CD8-positive, alpha-beta memory T cell (primary cell): ENCODE measurements at places on chromosomes 12 and 14. TPM values are rescaled to one million over a fixed set of nuclear protein-coding genes. Genes with fewer than 3 reads are reported as not detected.
A peak's percentile ranks its signal among the peaks of the same experiment; 100 is the strongest.

The ANKRD33 gene
- total RNA-seq: not detected

GRCh38 chr12:42216737-42217136, 21.3 kb downstream of the YAF2 start:
- H3K4me3 ChIP-seq: no peak overlapping the region
- no peaks in the 10 kb centered on the region for H3K27me3 ChIP-seq
- no peaks in the 10 kb centered on the region for H3K36me3 ChIP-seq
- no peak overlapping the region for H3K27ac ChIP-seq
- peaks cover 2% of the 10 kb centered on the region for H3K4me1 ChIP-seq
- DNase-seq: no peak

The TRHDE gene
- total RNA-seq: not detected

- no peak overlapping the region for H3K27ac ChIP-seq
- no peaks in the 10 kb centered on the region for H3K36me3 ChIP-seq
- H3K27me3 ChIP-seq: no peaks in the 10 kb centered on the region
- H3K4me1 ChIP-seq: no peaks in the 10 kb centered on the region
- no peak overlapping the region for H3K4me3 ChIP-seq
Observed at GRCh38 chr12:19507823-19508222, 68.5 kb downstream of the AEBP2 start.

The ADAMTS20 gene
- not detected for total RNA-seq

GRCh38 chr14:105311838-105312237, 2.7 kb upstream of the PACS2 start:
- no peak overlapping the region for H3K27ac ChIP-seq
- no peak for DNase-seq
- peaks cover 16% of the 10 kb centered on the region for H3K4me1 ChIP-seq
- no peaks in the 10 kb centered on the region for H3K27me3 ChIP-seq
- H3K36me3 ChIP-seq: no peaks in the 10 kb centered on the region

DNA sequence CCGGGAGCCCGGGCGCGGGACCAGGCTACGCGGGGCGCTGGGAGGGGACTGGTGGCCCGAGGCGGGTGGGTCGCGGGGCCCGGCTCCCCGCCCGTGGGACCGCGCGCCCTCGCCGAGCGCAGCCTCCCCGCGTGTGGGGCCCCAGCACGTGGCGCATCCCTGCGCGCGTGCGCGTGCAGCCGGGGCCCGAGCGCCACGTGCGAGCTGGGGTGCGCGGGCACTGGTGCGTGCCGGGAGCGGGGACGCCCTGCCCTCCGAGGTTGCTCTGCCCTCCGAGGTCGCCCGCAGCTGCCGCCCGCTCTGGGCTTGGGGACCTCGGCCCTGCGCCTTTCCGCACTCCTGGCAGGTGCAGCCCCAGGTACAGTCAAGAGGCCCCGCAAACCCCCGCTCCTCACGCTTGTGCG, 365 bp upstream of the CCDC88C start:
- H3K4me1 ChIP-seq: peaks cover 36% of the 10 kb centered on the region
- peak; percentile 85 for DNase-seq
- H3K27me3 ChIP-seq: no peaks in the 10 kb centered on the region
- peak overlapping the region; percentile 29 for H3K27ac ChIP-seq
- peaks cover 8% of the 10 kb centered on the region for H3K36me3 ChIP-seq

DNA sequence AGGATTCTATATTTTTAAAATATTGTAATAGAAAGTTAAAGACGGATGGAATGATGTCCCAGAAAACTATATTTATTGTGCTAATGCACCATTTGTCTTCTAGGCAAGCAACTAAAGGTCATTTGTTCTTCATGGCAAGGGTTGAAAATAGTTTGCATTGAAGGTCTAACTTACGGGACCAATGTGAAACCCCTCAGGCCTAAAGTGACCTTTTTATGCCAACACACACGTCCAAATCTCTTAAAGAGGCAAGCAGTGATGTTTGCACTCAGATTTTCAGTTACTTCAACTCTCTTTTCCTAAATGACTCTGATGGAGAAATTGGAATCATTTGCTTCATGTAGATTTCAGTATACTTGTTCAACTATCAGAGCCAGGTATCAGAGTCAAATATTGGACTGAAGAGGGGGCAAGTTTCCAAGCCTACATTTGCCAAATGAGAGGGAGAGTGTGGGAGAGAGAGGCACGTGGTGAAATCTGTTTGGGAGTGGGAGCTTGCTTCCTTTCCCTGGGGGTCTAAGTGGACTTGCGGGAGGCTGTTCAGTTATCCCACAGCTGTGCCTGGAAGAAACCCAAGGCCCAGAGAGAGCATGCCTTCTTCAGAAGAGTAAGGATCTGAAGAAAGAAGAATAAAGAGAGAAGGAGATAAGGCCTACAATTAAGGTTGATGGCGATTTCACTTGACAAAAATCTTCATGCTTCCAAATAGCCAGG, 459.8 kb downstream of the BCAT1 start:
- H3K36me3 ChIP-seq: no peaks in the 10 kb centered on the region
- DNase-seq: no peak
- H3K27me3 ChIP-seq: no peaks in the 10 kb centered on the region
- no peaks in the 10 kb centered on the region for H3K4me1 ChIP-seq
- H3K4me3 ChIP-seq: no peak overlapping the region
- no peak overlapping the region for H3K27ac ChIP-seq

GRCh38 chr14:85688006-85688405, 158.1 kb downstream of the FLRT2 start:
- DNase-seq: no peak
- no peaks in the 10 kb centered on the region for H3K4me1 ChIP-seq
- H3K27ac ChIP-seq: no peak overlapping the region
- H3K36me3 ChIP-seq: no peaks in the 10 kb centered on the region
- H3K27me3 ChIP-seq: no peaks in the 10 kb centered on the region
- no peak overlapping the region for H3K4me3 ChIP-seq

- H3K36me3 ChIP-seq: no peaks in the 10 kb centered on the region
- DNase-seq: no peak
- H3K27ac ChIP-seq: no peak overlapping the region
Observed at GRCh38 chr14:22185191-22185590, 403.8 kb downstream of the DAD1 start.

DNA sequence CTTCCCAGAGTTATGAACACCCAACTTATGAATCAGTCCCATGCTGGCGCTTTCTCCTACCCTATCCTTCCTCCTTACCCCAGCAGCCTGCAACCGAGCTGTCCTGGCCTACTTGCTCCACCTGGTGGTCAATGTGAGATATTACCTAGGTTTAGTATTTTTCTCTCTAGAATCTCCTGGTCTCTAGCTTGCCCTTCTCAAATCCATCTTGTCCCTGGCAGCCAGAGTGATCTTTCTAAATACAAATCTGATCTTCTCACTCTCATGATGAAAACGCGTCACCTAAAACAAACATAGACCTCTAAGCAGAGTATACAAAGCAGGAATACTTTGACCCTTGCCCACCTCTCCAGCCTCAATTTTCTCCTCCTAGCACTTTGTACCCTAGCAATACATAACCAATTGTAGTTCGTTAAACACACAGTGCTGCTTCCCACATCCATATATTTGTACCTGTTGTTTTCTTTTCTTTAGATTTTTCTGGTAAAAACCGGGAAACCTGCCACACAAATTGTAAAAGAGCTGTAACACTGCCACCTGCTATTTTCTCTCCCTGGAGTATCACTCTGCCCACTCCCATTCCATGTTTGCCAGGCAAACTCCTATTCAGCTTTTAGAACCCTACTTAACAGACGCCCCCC, 20.0 kb upstream of the TCP11L2 start:
- peak; percentile 17 for DNase-seq
- no peaks in the 10 kb centered on the region for H3K4me1 ChIP-seq
- H3K36me3 ChIP-seq: no peaks in the 10 kb centered on the region
- H3K27ac ChIP-seq: no peak overlapping the region

- H3K27me3 ChIP-seq: no peaks in the 10 kb centered on the region
- no peaks in the 10 kb centered on the region for H3K36me3 ChIP-seq
- H3K4me3 ChIP-seq: no peak overlapping the region
- DNase-seq: no peak
Observed at GRCh38 chr14:46344327-46344937, 307.1 kb downstream of the RPL10L start.

- no peaks in the 10 kb centered on the region for H3K27me3 ChIP-seq
- H3K4me1 ChIP-seq: no peaks in the 10 kb centered on the region
- H3K4me3 ChIP-seq: no peak overlapping the region
- no peaks in the 10 kb centered on the region for H3K36me3 ChIP-seq
- DNase-seq: no peak
Observed at GRCh38 chr12:75759842-75760572, 248.6 kb upstream of the KRR1 start.

DNA sequence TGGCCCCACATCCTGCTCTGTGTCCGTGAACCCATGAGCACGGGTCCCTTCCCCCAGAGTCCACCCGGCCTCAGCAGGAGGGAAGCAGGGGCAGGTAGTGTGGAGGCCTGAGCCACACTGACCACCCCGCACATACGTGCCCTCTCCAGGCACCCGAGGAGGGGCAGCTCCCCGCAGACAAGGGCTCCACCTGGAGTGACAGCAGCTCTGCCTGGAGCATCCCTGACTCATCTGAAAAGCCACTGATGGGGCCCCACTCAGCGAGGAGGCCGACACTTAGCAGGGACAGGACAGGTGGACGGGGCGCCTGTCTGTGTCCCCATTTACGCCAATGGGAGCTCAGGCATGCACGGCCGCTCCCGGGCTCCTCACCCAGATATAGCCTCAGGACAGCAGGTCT, 237.6 kb upstream of the SFSWAP start:
- no peaks in the 10 kb centered on the region for H3K36me3 ChIP-seq
- no peaks in the 10 kb centered on the region for H3K4me1 ChIP-seq
- no peaks in the 10 kb centered on the region for H3K27me3 ChIP-seq
- no peak for DNase-seq
- H3K27ac ChIP-seq: no peak overlapping the region
- H3K4me3 ChIP-seq: no peak overlapping the region

The TSFM gene
- total RNA-seq: 64.0 TPM

GRCh38 chr14:97777622-97778355, 980.6 kb downstream of the VRK1 start:
- H3K27me3 ChIP-seq: no peaks in the 10 kb centered on the region
- H3K4me3 ChIP-seq: no peak overlapping the region
- H3K4me1 ChIP-seq: peaks cover 8% of the 10 kb centered on the region
- no peak for DNase-seq
- H3K36me3 ChIP-seq: no peaks in the 10 kb centered on the region

DNA sequence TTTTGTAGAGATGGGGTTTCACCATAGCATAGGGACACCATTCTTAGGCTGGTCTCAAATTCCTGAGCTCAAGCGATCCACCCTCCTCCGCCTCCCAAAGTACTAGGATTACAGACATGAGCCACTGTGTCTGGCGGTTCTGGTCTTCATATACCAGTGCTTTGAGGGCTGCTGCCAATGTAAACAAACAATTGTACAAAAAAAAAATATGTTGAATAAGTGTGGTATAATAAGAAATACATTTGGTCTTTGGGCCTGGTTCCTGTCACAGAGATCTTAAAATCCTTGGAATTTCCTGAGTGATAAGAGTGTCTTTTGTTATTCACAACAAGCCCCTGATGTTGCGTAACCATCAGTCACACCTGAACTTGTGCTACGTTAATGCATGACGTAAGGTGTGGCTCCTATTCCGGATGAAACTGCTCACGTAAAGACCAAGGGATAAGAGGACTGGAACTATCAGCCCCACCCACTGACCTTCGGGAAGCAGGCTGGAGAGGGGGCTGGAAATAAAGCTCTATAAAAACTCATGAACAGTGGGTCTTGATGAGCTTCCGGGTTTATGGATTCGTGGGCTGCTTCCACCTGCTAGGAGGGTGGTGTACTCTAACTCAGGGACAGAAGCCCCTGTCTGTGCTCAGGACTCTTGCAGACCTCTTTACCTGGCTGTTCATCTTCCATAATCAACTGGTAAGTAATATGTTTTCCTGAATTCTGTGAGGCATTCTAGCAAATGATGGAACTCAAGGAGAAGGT, 16.5 kb upstream of the RIMKLB start:
- no peak overlapping the region for H3K4me3 ChIP-seq
- H3K36me3 ChIP-seq: no peaks in the 10 kb centered on the region
- H3K27me3 ChIP-seq: no peaks in the 10 kb centered on the region
- no peak overlapping the region for H3K27ac ChIP-seq
- no peak for DNase-seq

DNA sequence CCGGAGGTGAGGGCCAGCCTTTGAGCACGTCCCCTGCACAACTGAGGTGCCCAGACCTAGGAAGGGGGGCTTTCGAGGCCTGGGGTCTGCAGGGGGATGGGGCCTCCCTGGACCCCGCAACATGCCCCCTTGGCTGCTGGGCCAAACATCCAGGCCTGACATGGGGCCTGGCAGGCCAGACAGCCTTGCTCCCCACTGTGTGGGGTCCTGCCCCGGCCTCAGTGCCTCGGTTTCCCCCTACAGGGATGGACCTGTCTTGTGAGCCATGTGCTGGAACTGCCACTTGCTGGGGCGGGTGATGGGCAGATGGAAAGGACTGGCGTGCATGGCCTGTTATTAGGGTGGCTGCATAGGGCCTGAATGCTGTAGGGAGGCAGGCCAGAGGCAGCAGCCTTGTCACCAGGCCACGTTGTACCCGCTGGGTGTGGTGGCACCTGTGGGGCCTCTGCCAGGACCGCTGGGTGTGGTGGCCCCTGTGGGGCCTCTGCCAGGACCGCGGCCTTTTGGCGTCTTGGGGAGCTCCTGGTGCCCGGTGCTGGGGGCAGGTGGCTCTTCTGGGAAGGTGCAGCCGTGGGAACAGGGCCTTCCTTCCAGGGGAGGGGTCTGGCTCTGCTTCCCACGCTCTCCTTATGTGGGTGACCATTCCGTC, 20.4 kb downstream of the ASPG start:
- no peak for DNase-seq
- H3K36me3 ChIP-seq: no peaks in the 10 kb centered on the region
- H3K4me1 ChIP-seq: no peaks in the 10 kb centered on the region
- no peak overlapping the region for H3K4me3 ChIP-seq

DNA sequence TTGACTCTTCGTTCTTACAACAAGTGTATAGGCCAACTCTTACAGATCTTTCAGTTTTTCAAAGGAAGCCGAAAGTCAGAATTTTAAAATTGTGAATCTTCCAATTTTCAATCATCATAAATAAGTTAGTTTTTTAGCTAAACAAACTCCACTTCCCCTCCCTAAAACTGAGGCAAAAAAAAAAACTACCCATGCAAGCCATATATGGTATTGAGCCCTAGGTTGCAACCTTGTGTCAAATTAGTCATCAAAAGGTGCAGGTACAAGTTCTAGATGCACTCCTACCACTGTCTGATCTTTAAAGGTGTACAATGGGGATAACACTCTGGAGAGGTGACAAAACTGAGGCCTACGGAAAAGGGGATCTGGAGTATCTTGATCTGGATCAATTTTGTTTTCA, 97.9 kb downstream of the PAWR start:
- DNase-seq: no peak
- no peak overlapping the region for H3K27ac ChIP-seq
- no peaks in the 10 kb centered on the region for H3K4me1 ChIP-seq
- no peaks in the 10 kb centered on the region for H3K27me3 ChIP-seq
- no peak overlapping the region for H3K4me3 ChIP-seq

DNA sequence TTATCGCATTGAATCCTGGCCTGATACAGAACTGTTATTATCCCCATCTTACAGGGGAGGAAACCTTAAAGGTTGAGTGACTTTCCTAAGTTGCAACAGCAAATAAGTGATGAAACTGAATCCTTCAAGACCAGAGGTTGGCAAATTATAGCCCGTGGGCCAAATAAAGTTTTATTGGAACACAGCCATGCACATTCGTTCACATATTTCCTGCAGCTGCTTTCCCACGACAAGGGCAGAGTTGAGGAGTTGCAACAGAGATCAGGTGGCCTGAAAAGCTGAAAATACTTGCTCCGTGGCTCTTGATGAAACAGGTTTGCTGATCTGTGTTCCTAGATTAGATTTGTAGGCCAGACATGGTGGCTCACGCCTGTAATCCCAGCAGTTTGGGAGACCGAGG, 126.7 kb downstream of the PHETA1 start:
- no peak overlapping the region for H3K27ac ChIP-seq
- H3K4me3 ChIP-seq: no peak overlapping the region
- no peaks in the 10 kb centered on the region for H3K36me3 ChIP-seq
- no peaks in the 10 kb centered on the region for H3K27me3 ChIP-seq
- no peaks in the 10 kb centered on the region for H3K4me1 ChIP-seq
- DNase-seq: no peak

The TM7SF3 gene
- 38.8 TPM for total RNA-seq
